Heart left ventricle (tissue), 16 donors: ENCODE measurements at places on chromosomes 5 and 9. TPM values are rescaled to one million over a fixed set of nuclear protein-coding genes. Genes with fewer than 3 reads are reported as not detected.

GRCh38 chr5:163571744-163572143 lies 66.3 kb downstream of the MAT2B start:
- no peak overlapping the region for H3K4me3 ChIP-seq
- H3K27ac ChIP-seq = no peak overlapping the region
- H3K4me1 ChIP-seq = peaks cover under 1% of the 10 kb centered on the region
- H3K27me3 ChIP-seq = peaks cover 9% of the 10 kb centered on the region
- H3K36me3 ChIP-seq = no peaks in the 10 kb centered on the region

DNA sequence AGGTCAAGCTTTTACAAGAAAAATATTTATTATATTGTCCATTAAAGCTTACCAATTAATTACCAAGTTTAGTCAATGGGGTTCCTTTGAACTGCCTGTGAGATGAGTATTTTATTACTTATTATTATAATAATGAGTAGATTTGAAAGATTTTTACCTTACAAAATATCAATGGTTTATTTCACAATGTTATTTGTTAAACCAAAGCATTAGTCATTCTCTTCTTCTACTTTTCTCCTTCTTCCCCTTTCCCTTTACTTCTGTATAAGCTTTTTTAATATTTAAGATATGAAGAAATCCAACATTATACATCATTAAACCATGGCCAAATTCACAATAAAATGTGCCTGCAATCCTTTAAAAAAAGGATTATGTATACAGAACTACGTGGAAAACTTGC lies 369.5 kb downstream of the ARL15 start:
- no peaks in the 10 kb centered on the region for H3K27me3 ChIP-seq
- no peaks in the 10 kb centered on the region for H3K4me1 ChIP-seq
- no peak overlapping the region for H3K27ac ChIP-seq
- DNase-seq = no peak
- no peak overlapping the region for H3K4me3 ChIP-seq

DNA sequence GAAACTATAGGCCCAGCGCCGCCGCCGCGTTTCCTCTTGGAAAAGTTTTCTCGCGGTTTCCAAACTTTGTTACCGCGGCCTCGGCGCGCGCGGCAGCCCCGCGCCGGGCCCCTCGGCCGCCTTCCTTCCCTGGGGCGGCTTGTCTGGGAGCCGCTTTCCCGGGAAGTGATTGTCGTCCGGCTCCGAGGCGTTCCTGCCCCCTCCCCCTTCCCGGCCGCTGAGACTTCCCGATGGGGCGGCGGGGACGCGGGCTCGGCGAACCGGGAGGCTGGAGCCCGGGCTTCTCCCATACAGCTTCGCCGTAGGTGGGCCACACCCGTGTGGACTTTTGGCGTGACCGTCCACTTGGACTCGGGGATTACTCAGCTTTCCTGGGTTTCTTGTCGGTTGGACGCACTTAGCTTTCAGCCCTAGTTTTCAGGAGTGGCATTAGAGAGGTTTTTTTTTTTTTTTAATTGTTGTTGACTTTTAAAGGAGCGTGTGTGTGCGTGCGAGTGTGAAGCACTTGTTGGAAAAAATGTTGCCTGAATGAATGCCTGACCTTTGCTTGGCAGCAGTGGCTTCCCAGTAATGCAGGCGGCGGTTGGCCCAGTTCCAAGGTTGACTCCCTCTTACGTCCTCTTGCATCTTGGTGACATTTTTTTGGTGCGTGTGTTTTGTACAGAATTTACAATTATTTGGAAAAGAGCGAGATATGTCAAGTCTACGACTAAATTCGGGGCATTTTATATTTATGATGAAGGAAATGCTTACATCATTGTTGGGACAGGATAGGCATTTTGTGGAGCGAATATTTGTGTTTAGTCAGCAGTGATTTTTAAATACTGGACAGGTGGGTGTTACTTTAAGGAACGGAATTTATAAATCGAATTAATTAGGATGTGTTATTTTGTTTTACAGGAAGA lies 821 bp downstream of the CTNNA1 start:
- peak; percentile 95 for DNase-seq
- H3K4me3 ChIP-seq = peak overlapping the region; percentile 91

DNA sequence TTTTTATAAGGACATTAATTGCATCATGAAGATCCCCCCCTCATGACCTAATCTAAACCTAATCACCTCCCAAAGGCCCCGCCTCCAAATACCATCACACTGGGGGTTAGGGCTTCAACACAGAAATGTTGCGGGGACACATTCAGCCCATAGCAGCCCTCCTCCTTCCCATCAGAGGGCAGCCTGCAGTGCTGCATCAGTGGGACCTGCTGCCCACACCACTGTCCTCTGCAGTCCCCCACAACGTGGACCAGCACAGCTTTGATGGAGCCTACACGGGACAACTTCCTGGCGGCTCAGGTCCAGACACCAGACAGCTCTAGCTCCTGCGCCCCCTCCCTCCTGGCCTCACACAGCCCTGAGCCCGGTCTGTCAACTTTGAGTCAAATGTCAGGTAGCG lies 70.3 kb downstream of the APTX start:
- no peaks in the 10 kb centered on the region for H3K4me1 ChIP-seq
- no peaks in the 10 kb centered on the region for H3K36me3 ChIP-seq
- H3K4me3 ChIP-seq = no peak overlapping the region
- no peak overlapping the region for H3K27ac ChIP-seq

- H3K27me3 ChIP-seq = no peaks in the 10 kb centered on the region
- H3K27ac ChIP-seq = no peak overlapping the region
- H3K4me1 ChIP-seq = peaks cover 5% of the 10 kb centered on the region
These were observed 144.5 kb upstream of the TNC start for GRCh38 chr9:115262477-115262876.

GRCh38 chr5:16735101-16736060 lies 118.6 kb upstream of the RETREG1 start:
- H3K4me1 ChIP-seq = peaks cover 11% of the 10 kb centered on the region
- no peak overlapping the region for H3K27ac ChIP-seq
- DNase-seq = no peak
- H3K27me3 ChIP-seq = no peaks in the 10 kb centered on the region
- H3K36me3 ChIP-seq = no peaks in the 10 kb centered on the region
- H3K4me3 ChIP-seq = no peak overlapping the region

DNA sequence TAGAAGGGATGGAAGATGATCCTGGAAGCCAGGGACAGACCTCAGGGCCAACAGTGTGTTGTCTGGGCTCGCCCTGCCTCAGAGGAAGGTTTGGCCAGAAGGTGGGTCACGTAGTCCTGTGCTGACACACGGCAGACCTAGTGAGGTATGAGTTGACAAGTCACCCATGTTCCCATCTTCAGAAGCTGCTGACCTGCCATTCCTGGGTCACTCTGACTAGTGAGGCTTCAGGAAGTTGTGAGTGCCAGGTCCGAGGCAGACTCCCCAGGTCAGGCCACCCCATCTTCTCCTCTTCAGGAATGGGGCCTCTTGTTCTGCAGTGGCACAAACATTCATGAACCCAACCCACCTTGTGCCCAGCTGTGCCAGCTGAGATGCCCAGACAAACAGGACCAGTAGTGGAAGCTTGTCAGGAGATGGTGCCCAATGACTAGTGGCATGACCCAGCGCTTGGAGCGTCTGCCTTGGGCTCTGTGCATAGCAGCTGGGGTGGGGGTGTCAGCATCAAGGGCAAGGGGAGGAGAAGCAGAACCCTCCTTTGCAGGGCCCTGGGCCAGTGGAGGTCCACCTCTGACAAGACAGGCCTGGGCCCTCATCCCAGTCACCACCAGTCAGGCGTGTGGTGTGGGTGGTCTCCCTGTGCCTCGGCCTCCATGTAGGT lies 16.8 kb upstream of the ANGPTL2 start:
- no peaks in the 10 kb centered on the region for H3K27me3 ChIP-seq
- H3K4me3 ChIP-seq = no peak overlapping the region
- peak; percentile 16 for DNase-seq
- no peaks in the 10 kb centered on the region for H3K36me3 ChIP-seq
- no peak overlapping the region for H3K27ac ChIP-seq

GRCh38 chr5:62762503-62762902 lies 183.9 kb downstream of the LRRC70 start:
- no peak for DNase-seq
- no peaks in the 10 kb centered on the region for H3K36me3 ChIP-seq
- H3K4me3 ChIP-seq = no peak overlapping the region
- no peak overlapping the region for H3K27ac ChIP-seq

CSF2 gene
- not detected for total RNA-seq

GRCh38 chr9:29793970-29794369 lies 2220.7 kb upstream of the C9orf72 start:
- no peak overlapping the region for H3K4me3 ChIP-seq
- no peaks in the 10 kb centered on the region for H3K4me1 ChIP-seq
- no peak overlapping the region for H3K27ac ChIP-seq
- DNase-seq = no peak
- H3K27me3 ChIP-seq = no peaks in the 10 kb centered on the region

DNA sequence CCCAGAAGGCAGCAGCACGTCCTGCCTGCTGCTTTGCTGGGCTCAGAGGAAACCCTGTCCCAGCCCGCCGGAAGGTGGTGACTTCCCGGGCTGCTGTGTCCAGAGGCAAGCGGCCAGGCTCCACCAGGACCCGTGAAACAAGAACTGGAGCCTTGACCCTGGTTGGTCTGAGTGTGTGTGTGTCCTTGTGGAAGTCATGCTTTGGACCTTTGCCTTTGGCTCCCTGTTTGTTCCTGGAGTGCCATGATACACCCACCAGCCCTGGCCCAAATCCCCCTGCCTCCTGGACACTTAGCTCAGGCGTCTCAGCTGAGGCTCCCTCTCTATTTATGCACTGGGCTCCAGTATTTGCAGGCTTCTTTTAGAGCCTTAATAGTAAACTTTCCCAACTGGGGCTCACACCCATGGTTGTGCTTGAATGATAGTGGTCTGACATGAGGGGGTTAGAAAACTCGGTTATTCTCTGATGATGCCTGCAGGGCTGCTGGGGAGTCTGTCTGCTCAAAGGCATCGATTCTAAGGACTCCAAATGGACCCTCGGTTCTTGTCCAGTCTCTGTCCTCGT lies 72.2 kb downstream of the C9orf50 start:
- peak; percentile 48 for DNase-seq
- H3K36me3 ChIP-seq = no peaks in the 10 kb centered on the region
- H3K4me3 ChIP-seq = no peak overlapping the region
- H3K27ac ChIP-seq = peak overlapping the region; percentile 83
- peaks cover 15% of the 10 kb centered on the region for H3K4me1 ChIP-seq

- no peak for DNase-seq
These were observed 31.9 kb upstream of the SPARC start for GRCh38 chr5:151718646-151719045.

- H3K27me3 ChIP-seq = no peaks in the 10 kb centered on the region
- no peak overlapping the region for H3K4me3 ChIP-seq
- no peak for DNase-seq
- peaks cover 45% of the 10 kb centered on the region for H3K4me1 ChIP-seq
- H3K27ac ChIP-seq = no peak overlapping the region
- peaks cover 3% of the 10 kb centered on the region for H3K36me3 ChIP-seq
These were observed 138.5 kb downstream of the DCP2 start for GRCh38 chr5:113115061-113115460.

GRCh38 chr5:10913841-10914240 lies 152.8 kb upstream of the DAP start:
- H3K4me1 ChIP-seq = no peaks in the 10 kb centered on the region
- no peak overlapping the region for H3K4me3 ChIP-seq
- H3K27me3 ChIP-seq = no peaks in the 10 kb centered on the region

PCDHGA6 gene
- 10.3 TPM for total RNA-seq

- H3K27ac ChIP-seq = no peak overlapping the region
- no peaks in the 10 kb centered on the region for H3K4me1 ChIP-seq
- no peak for DNase-seq
These were observed 13.9 kb upstream of the ANXA6 start for GRCh38 chr5:151171529-151171928.

TAF11L10 gene
- total RNA-seq = not detected

- no peak overlapping the region for H3K27ac ChIP-seq
- DNase-seq = no peak
- H3K27me3 ChIP-seq = no peaks in the 10 kb centered on the region
These were observed 600.5 kb downstream of the NR2F1-AS1 start for GRCh38 chr5:92980491-92980890.

SPATA31D4 gene
- total RNA-seq = not detected

SPAG8 gene
- total RNA-seq = 2.5 TPM

PCDHGA5 gene
- total RNA-seq = 4.1 TPM

DENND1A gene
- total RNA-seq = 15.8 TPM

DNA sequence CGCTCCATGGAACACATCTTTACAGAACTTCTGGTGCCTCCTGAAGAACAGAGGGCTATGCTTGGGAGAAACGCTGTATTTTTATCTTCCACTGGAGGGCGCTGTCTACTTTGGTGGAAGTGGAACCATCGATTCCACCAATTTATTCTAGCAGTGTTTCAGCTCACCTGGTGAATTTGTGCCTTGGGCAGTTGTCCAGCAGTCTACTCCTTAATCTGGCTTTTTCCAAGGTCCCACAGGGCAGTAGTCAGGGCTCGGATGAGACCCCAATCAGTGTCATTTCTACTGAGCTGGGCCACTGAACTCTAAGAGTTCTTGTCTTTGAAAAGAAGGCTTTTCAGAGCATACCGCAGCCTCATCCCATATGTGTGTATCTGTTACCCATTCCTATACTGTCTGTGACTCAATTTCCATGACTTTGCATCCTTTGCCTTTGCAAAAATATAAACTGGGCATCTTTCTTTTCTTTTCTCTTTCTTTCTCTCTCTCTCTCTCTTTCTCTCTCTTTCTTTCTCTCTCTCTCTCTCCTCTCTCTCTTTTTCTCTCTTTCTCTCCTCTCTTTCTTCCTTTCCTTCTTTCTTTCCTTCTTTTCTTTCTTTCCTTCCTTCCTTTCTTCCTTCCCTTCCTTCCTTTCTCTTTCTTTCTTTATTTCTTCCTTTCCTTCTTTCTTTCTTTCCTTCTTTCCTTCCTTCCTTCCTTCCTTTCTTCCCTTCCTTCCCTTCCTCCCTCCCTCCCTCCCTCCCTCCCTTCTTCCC lies 138.4 kb upstream of the ZNF618 start:
- no peak overlapping the region for H3K4me3 ChIP-seq
- no peaks in the 10 kb centered on the region for H3K4me1 ChIP-seq
- H3K27ac ChIP-seq = no peak overlapping the region
- no peak for DNase-seq
- peaks cover 18% of the 10 kb centered on the region for H3K27me3 ChIP-seq
- no peaks in the 10 kb centered on the region for H3K36me3 ChIP-seq

DNA sequence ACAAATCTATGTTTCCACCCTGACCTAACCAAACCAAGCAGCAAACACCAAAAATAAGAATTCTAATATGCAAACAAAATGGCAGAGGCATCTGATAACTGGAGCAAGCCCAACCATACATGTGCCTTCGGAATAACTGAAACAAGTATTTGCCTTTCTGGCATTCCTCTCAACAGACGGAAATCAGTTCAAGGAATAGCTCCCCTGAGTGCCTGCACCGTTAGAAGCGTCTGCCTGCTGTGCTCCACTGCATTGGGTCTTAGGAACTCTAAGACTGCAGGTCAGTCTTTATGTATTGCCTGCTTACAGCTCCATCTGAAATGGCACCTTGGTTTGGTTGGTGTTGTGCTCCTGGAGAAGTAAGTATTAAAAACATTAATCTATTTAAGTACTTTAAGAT lies 98.5 kb downstream of the MRPS27 start:
- no peaks in the 10 kb centered on the region for H3K27me3 ChIP-seq
- peaks cover 91% of the 10 kb centered on the region for H3K36me3 ChIP-seq
- H3K4me1 ChIP-seq = peaks cover 3% of the 10 kb centered on the region
- no peak for DNase-seq
- H3K4me3 ChIP-seq = no peak overlapping the region

GRCh38 chr9:120481248-120481647 lies 98.7 kb downstream of the CDK5RAP2 start:
- DNase-seq = no peak
- H3K36me3 ChIP-seq = peaks cover 31% of the 10 kb centered on the region
- H3K4me3 ChIP-seq = no peak overlapping the region
- no peak overlapping the region for H3K27ac ChIP-seq
- no peaks in the 10 kb centered on the region for H3K27me3 ChIP-seq
- H3K4me1 ChIP-seq = peaks cover 26% of the 10 kb centered on the region

C1QTNF2 gene
- total RNA-seq = 1.0 TPM

- H3K4me1 ChIP-seq = peaks cover 18% of the 10 kb centered on the region
- H3K36me3 ChIP-seq = no peaks in the 10 kb centered on the region
- H3K4me3 ChIP-seq = no peak overlapping the region
- H3K27me3 ChIP-seq = no peaks in the 10 kb centered on the region
- no peak for DNase-seq
These were observed 63.9 kb upstream of the VLDLR start for GRCh38 chr9:2557693-2558092.
